ENCODE measurements at places on chromosomes 6 and 20. TPM values are rescaled to one million over a fixed set of nuclear protein-coding genes. Genes with fewer than 3 reads are reported as not detected.

NTSR1 gene
- total RNA-seq, result under 0.01 TPM

LST1 gene
- total RNA-seq, result 3.7 TPM

MUC22 gene
- total RNA-seq, result not detected

ASCC3 gene
- total RNA-seq, result 21.4 TPM

EPB41L1 gene
- 10.4 TPM for total RNA-seq

RNASET2 gene
- 20.9 TPM for total RNA-seq

NMBR gene
- not detected for total RNA-seq

STMN3 gene
- 10.4 TPM for total RNA-seq
